NCI-H1105 (cell line): ENCODE measurements at places on chromosomes 3 and 15.

DNA sequence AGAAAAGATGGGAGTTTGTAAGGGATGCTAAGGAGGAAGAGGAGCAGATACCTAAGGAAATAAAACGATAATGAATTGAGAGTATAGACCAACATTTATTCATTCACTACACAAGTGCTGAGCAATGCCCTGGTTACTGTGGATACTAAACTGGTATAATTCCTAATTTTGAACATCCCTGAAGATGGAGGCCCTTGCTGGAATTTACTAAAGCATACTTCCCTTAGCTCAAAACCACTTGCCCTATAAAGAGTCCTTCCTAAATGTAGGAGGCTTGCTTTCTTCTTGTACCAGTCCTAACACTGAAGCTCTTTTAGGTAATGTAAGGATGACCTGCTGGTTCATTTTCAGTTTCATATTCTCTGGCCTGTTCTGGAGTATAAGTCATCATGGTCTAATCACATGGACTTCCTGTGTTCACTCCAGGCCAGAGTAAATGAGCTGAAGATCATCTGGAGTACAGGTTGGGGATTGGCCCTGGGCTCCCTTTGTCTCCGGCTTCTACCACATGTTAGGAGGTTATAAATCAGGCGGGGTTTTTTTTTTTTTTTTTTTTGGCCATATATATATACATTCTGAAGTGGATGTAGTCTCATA lies 40.1 kb upstream of the MTMR10 start:
- no peak for DNase-seq

GRCh38 chr3:36653095-36653494 lies 111.3 kb downstream of the DCLK3 start:
- no peak for DNase-seq

- DNase-seq, result peak; percentile 22
These were observed 56.3 kb upstream of the FSTL1 start for GRCh38 chr3:120506828-120507774.

DNA sequence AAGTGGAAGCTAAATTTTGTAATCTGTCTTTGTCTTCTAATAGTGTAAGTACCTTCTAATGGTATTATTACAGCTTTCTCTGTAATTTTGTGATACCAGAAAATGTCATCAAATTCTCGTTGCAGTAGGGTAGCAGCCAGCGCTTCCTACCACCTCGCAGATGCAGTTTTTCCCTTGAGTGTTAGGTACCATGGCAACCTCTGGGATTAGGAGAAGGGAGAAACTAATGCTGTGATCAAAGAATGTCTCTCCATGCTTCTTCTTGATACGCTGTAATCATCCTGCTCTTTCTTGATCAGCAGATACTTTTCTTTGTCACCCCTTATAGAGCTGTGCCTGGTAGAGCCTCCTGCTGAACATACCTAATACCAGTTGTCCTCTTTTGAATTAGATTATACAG lies 27.7 kb downstream of the SRP14 start:
- DNase-seq, result no peak

DNA sequence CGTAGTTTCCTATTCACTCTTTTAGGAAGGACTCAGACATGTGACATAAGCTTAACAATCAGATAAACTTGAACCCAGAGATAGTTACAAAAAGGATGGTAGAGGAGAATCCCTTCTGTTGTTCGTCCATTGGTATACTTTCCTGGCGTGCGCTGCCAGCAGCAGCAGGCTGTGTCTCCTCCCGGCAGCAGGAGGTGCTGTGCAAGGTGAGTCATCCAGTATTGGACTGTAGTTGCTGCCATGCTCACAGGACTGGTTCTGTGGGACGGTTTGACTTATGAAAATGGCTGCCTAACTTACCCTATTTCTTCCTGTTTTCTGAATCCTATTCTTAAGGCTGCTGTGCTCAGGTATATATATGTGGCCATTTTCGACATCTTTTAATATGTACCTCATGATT lies 253.4 kb upstream of the LRRC3B start:
- DNase-seq, result no peak

DNA sequence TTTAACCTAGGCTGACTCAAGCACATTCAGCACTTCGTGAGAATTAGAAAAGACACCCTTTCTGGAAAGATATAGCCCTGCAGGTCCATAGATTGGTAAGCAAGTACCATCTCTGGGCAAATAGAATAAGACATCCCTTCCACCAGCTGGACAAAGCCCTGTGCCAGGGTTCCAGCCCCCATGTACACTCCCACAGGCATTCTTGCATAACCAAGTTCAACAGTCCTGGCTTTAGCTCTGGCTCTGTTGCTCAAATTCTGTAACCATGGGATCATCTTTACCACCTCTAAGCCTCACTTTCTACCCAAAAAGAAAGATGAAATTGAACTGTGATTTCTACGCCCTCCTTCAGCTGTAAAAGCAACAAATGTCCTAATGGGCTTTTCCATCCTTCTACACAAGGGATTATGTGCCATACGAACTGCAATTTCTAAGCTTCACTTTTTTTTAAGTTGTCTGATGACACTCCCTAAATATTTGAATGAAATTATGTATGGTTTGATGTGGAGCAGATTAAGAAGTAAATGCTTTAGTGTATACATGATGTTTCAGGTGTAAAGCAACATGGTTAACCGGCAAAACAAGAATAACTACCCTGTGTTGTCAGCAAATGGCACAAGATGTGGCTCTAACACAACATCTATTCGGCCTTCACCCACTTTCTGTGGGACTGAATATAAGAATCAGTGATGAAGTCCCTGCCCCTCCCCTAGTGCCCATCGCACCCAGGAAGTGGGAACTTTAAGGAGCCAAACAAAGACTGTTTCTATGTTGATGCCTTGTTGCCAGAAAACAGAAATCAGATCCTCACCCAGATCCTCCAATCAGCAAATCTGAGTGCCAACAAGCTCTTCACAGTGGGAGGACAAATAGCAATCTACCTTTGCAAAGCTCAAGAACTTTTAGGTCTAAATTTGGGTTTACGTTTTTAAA lies 165.7 kb downstream of the P3H2 start:
- no peak for DNase-seq

DNA sequence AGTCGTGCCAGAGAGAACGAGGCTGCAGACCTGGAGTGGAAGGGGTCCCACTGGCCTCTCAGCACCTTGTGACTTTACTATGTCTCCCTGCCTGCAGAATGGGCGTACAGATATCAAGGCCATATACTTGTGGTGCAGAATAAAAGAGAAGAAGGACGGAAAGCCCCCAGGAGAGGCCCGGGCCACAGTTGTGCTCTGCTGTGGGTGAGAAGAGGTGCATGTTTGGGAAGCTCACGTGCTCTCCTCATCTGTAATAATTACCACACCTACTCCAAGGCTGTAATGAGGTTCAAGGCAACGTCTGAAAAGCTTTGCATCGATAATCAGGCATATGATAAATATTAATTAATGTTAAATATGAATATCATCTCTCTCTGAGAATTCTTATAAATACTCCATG lies 58.0 kb downstream of the MGLL start:
- DNase-seq, result no peak

DNA sequence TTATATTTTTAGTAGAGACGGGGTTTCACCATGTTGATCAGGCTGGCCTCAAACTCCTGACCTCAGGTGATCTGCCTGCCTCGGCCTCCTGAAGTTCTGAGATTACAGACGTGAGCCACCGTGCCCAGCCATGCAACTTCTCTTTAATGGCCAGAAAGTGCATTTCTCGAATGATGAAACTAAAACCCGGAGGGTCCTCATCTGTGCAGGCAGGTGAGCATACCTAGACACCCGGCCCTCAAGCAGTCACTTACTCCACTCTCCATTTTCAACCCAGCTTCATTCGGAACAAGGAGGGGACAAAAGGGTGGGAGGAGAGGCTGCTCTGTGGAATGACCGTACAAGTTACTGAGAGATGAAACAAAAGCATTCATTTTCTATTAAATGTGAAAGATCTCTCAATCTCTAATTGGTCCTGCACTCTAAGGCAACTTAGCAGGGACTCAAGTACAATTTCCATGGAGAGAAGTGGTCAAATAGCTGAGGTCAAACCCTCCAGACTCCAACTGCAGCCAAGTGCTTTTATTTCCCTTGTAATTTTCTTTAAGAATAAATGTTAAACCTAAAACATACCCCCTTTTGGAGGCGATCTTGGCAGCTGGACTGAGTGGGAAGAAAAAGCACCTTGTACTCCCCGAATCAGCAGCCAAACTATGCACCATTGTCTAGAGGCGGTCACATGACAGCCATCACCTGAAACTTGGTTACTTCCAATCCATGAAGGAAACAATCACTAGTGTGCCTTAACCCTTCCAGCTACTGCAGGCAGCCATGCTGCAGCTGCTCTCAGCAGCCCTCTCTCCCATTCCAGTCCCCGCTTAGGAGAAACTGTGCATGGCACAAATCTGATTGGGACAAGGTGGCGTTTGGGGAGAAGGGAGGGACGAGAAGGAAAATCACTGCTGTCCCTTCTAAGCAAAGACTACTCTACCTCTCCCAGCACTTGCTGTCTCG lies 62.2 kb downstream of the VGLL4 start:
- DNase-seq, result no peak

GRCh38 chr15:34597316-34597715 lies 13.9 kb upstream of the GOLGA8B start:
- DNase-seq, result no peak

DNA sequence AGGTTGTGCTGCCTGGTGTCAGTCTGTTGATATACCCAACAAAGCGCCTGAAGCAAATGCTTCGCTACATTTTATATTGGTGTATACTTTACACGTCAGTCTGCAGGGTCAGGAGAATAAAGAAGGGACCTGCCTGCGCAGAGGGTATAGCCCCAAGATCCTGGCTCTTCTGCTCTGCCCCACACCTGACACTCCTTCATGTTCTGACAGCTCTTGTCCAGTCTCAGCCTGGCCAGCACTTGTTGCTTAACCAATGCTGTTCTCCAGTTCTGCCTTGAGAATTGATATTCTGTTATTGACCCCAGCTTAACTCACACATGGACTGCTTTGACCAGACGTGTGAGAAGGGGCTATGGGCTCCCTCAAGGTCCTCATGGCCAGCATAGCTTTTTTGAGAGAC lies 35.8 kb upstream of the BSN start:
- DNase-seq, result no peak

DNA sequence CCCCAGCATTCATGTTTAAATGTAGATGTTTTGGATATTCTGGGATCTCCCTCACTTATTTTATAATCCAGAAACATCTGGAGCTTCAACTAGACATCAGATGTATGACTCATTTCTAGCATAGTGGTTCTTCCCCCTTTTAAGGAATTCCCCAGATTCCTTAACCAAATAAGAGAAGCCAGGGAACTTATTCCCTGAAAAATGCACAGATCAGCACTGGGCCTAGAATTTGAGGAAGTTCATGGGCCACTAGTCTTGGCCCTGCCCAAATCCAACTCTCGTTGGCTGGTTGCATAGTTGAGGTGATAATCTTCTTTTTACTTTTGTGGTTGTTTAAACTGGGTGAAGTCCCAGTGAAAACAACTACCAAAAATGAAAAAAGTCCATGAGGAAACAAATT lies 20.4 kb downstream of the RARRES1 start:
- DNase-seq, result no peak

- no peak for DNase-seq
These were observed 18.0 kb upstream of the RAD18 start for GRCh38 chr3:8981296-8981695.

GRCh38 chr3:176068750-176069149 lies 1128.5 kb downstream of the TBL1XR1 start:
- no peak for DNase-seq

DNA sequence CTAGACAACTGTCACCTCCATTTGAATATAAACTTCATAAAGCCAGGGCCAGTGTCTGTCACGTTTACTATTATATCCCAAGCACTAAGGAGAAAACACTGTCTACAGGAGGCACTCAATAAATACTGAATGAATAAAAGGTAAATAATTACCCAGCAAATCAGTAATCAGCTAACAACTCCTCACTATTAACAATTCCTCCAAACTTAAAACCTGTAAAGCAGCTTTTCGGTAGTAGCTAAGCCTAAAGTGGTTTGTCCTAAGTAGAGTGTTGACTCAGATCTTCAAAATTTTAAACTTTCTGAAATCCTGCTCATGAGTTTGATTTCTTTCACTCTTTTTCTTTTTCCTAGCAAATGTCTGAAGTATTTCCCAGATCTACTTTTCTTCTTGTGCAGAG lies 39.9 kb downstream of the C3orf80 start:
- DNase-seq, result no peak

DNA sequence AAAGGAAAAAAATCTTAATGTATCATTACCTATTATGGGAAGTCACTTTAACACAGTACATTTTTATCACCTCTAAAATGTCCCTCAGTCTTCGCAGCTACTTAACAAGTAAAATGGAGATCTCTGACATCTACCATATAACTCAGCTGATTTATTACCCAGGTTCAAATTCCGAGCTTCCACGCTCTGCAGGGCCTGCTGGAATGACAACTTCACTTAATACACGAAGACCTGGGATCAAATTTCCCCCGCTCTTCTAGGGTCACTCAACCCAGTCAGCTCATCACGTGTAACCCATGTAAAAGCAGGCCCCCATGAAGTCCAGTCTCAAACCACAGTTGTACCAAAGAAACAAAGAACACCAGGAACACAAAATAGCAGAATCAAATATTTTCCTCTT lies 44.2 kb upstream of the ACP3 start:
- no peak for DNase-seq

DNA sequence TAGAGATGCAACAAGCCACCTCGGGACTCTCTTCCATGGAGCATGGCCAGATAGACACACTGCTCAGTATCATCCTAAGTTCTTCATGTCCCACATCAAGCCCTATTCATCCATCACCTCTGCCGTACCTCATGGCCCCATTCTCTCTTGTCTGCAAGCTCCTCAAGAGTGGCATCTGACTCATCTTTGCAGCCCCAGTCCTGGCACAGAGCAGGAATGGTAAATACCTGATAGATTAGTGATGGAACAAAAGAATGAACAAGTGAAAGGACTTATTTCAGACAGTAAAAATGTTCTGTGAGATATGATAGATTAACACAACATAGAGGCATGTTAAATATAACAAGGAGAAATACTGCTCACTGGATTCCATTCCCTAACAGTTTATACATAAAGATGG lies 176.4 kb downstream of the ISL2 start:
- no peak for DNase-seq

GRCh38 chr15:63048776-63049665 lies 6.5 kb downstream of the TPM1 start:
- peak; percentile 74 for DNase-seq

- DNase-seq, result peak; percentile 15
These were observed 143.6 kb upstream of the BHLHE40 start for GRCh38 chr3:4835616-4836043.

DNA sequence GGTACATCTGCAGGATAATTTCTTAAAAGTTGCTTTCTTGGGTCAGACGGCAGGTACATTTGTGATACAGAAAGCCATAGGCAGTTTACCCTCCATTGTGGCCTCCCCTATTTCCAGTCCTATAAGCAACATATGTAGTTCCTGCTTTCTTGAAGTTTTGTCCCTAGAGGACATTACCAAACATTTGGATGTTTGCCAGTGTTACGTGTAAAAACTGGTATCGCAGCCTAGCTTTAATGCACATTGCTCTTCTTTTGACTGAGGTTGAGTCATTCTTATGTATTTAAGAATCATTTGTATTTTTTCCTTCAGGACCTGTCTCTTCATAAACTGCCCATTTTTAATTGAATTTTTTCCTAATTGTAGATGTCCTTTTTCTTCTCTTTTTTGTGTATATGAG lies 114.3 kb downstream of the DIPK2A start:
- peak; percentile 87 for DNase-seq

GRCh38 chr15:74041777-74042435 lies 40.4 kb downstream of the GOLGA6A start:
- DNase-seq, result no peak
